ENCODE measurements at places on chromosomes 1 and 21.

DNA sequence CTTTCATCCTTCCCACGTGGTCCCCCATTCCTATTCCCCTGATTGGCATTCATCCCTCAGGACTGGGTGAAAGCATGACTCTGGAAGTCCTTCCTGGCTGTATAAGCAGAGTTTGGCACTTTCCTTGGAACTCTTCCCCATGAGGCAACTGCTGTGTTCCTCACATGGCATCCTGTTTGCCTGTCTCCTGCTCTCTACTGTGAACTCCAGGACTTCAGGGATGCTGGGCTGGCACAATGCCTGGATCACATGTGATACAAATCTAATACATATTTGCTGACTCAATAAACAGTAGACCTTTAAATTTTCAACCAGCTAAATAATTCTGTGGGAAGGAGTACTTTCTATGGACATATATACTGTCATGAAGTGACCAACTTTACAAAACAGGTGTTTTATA lies 46.8 kb upstream of the EDEM3 start:
- DNase-seq: no peak

GRCh38 chr1:19398309-19398760 lies 86.2 kb downstream of the SLC66A1 start:
- DNase-seq: no peak

DNA sequence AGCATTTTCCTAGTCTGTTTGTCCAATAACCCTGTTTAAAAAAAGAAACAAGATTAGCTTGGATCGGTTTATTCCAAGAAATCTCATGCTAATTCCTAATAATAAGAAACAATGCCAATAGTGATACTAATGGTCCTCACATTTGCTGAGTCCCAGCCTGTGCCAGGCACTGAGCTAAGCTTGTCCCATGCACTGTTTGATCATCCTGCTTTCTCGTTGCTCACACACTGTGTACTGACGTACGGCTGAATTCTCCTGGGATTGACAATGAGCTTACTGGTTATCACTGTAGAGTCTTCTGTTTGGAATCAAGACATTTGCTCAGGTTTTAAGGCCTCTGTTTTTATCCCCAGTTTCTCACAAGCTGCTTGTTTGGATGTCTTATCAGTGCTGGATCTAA lies 71.1 kb downstream of the CACNA1E start:
- no peak for DNase-seq

- DNase-seq: no peak
These were observed at the start of gene IGSF9 for GRCh38 chr1:159945483-159946241. IGSF9 (minus strand) TSS chr1:159945613; CDS start chr1:159943454, 2,159 bp downstream.

DNA sequence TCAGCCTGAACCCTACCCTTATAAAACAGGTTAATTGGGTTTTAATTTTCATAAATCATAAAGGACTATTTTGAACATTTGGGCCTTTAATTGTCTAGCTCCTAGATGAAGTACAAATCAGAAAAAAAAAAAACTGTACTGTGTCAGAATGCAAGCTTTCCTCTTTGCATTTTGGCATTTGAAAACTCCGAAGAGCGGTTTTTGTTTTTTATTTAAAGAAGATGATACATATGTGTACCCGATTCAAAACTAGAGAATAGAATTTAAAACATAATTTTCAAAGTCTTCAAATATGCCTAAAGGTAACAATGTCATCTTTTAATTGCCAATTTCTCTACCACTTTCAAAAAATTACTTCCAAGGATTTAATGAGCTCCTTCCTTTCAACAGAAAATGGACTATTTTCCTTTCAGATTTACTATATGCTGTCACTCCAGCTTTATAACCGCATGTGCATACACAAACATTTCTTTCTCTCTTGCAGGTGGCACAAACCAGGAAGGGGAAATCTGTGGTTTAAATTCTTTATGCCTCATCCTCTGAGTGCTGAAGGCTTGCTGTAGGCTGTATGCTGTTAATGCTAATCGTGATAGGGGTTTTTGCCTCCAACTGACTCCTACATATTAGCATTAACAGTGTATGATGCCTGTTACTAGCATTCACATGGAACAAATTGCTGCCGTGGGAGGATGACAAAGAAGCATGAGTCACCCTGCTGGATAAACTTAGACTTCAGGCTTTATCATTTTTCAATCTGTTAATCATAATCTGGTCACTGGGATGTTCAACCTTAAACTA lies 33.7 kb downstream of the MRPL39 start:
- no peak for DNase-seq

DNA sequence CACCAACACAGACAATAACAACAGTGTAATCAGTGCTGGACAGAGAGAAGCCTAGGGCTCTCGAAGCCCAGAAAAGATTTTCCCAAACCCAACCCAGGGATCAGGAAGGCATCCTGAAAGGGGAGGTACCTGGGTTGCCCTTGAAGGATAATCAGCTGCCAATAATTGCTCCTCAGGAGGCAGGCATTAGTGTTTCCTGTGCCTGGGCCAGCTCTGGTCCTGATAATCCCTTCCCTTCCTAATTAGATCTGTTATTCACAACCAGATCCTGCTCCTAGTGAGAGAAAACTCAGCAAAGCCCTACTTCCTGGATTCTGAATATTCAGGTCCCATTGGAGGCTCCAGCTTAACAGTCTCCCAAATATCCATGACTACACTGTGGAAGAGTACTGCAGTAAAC lies 117.4 kb downstream of the DMRTA2 start:
- no peak for DNase-seq
